ENCODE measurements at places on chromosomes 5 and 9.

- DNase-seq, result no peak
Observed at GRCh38 chr9:5518171-5518936, 8.0 kb downstream of the PDCD1LG2 start.

DNA sequence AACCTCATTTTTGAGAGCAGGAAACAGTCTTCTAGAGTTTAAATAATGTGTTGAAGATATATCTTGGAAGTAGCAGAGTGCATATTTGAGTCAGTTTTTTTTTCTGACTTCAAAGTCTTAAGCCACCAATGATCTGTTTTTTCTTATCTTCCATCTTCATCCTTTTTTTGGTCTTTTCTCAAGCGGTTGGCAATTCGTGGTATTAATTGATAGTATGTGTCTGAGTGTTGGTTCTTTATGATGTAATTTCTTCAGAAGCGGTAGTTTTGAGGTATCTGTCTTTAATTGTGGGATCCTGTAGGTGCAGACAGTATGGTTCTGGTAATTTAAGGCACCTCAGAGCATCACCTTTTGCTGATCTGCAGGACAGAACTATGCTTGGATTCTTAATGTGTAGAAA lies 3.9 kb downstream of the CSNK1G3 start:
- no peak for DNase-seq

GRCh38 chr5:124040799-124041198 lies 528.8 kb downstream of the CSNK1G3 start:
- no peak for DNase-seq

- no peak for DNase-seq
Observed at GRCh38 chr5:58444805-58445204, 15.1 kb downstream of the PLK2 start.

- no peak for DNase-seq
Observed at GRCh38 chr9:78234810-78235209, 1.1 kb upstream of the CEP78 start.

DNA sequence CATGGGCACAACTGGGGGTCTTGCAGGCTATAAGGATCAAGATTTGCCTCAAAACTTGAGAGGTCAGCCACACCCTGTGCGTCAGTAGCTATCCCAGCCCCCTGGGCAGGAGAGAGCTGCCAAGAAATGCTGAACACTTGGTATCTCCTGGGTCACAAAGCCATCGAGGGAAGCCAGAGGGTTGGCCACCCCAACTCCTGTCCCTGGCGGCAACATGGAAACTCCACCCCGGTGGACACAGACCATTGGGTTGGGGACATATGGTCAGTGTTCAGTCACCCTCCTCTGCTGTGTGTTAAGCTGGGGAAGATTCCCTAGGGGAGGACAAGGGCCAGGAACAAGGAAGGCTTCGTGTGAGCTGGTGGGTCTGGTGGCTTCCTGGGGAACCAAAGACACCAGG lies 140.6 kb downstream of the C5orf15 start:
- no peak for DNase-seq

- no peak for DNase-seq
Observed at GRCh38 chr5:158354958-158355357, 496.0 kb upstream of the CLINT1 start.

DNA sequence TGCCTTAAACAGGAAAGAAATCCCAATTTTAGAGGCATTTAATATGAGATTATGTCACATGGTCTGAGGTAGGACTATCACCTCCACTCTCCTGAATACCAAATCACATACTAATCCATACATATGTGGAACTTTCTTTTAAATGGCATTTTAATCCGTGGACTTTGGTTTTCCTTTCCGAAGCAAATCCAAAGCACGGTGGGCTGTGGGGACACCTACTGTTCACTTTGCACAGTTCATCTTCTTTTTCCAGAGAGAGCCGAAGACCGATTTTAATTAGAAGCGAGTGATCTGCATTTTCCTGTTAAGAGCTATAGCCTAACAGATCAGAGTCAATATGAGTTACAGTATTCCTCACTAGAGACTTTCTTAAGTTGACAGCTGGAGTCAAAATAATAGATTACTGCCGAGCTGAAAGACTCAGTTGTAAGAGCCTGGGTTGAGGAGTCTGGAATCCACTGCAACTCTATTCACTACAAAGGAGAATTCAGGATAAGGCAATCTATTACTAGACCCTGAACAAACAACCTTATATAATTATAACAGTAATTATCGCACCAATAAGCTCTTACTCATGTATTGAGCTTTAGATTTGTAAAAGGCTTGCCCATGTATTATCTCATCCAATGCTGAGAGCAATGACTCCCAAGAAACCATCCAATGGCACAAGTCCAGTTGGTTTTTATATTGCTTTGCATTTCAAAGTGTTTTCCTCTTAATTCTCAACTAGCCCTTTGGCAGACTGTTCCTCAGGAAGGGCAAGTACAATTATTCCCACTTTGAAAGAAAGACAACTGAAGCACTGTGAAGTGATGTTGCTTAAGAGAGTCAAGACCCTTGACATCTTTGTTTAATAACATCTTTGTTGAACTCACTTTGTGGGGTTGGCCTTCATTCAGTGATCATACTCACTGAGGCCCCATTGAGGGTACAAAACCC lies 144.7 kb downstream of the TRPM6 start:
- DNase-seq, result peak; percentile 22

DNA sequence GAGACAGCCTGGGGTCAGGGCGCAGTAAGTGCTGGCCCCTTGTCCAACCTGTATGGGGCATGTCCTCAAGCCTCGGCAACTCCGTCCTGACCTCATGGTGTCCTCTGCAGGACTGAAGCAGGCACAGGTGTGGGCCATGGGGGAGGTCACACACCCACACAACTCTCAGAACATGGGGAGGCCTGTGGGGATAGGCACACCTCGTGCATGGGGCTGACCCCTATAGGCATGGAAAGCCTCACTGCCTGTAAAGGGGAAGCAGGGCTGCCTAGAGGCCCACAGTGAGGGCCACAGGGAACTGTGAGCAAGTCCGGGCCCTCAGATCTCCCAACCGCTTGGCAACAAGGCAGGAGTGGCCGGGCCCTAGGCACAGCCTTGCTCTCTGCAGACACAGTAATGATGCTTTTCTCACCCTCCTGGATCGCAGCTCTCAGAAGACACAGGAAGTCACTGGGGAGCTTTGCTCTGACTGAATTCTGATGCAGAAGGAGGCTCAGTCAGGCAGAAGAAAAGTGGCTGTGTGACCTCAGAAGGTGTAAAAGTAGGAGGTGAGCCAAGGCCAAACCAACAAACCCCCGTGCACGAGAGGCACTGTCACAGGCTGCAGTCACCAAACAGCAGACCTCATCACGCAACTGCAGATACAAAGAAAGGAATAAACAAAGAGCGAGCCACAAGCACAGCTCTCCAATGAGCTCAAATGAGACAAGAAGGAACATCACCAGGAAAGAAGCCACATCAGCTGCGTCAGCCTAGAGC lies 5.4 kb downstream of the IPPK start:
- DNase-seq, result no peak

GRCh38 chr9:137055385-137056364 lies 1.8 kb upstream of the ENTPD2 start:
- peak; percentile 31 for DNase-seq

DNA sequence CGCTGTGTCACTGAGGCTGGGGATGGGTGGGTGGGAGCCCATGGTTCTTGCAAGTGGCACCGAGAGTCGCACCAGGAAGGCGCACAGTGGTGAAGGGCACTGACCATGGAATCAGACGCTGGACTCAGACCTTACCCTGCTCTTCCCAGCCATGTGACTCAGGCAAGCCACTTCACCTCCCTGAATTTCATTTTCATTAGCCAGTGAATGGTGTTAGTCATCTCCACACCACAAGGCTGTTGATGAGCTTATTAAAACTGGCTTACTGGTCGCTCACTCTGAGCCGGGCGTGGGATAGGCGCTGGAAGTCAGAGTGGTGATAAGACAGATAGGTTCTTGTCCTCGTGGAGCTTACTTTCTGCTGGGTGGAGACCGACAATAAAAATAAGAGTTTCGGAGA lies 25.1 kb downstream of the FGF18 start:
- no peak for DNase-seq

DNA sequence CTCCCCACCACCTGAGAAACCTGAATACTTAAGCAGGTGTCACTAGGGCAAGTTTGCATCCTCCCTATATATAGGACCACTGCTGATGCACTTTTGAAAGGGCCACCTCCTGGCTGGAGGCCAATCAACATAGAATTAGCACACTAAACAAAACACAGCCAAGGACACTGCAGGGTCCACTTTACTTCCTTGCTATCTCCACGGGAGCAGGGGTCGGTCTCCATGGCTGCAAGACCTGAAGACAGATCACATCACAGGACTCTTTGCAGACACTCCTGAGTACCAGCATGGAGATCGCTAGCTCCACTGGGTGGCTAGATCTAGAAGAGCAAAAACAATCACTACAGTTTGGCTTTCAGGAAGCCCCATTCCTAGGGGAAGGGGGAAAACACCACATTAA lies 72.3 kb downstream of the C9orf153 start:
- peak; percentile 10 for DNase-seq

GRCh38 chr5:114387433-114387832 lies 25.6 kb downstream of the KCNN2 start:
- DNase-seq, result no peak

GRCh38 chr5:13659391-13659790 lies 285.1 kb downstream of the DNAH5 start:
- DNase-seq, result no peak

DNA sequence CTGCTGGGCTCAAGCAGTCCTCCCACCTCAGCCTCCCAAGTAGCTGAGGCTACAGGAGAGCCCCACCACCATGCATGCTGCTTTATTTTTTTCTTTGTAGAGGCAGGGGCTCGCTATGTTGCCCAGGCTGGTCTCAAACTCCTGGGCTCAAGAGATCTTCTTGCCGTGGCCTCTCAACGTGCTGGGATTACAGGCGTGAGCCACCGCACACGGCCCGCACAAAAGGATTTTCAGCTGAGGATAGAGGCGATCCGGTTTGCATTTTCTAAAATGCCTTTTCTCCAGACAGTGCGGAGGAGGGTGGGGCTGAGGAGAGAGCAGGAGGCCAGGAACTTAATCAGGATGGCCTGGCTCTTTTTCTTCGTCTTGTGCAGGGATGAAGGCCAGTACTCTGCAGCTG lies 6.9 kb downstream of the HRH2 start:
- DNase-seq, result no peak

- DNase-seq, result peak; percentile 4
Observed at GRCh38 chr5:144205141-144205551, 34.5 kb downstream of the KCTD16 start.

- no peak for DNase-seq
Observed at GRCh38 chr5:67976181-67976580, 239.4 kb upstream of the PIK3R1 start.

DNA sequence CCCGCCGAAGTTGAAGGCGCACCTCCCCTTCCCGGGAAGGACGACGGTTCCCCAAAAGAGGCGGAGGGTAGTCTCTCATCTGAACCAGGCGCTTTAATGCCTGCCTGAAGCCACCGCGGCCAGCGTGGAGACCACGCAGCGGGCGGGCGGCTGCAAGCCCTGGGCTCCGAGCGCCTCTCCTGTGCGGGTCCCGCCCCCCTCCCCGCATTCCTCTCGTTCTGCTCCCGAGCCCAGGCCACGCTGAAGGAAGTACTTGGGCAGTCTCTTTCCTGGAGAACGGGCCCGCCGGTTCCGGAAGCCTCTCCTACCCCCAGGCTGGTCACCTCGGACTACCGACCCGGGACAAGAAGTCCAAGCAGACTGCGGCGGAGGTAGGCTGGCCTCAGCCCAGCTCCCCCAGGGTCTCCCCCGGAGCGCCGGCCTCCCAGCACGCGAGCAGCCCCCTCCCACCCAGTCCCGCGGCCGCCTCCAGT lies 571 bp downstream of the PPIC start:
- DNase-seq, result peak; percentile 61

DNA sequence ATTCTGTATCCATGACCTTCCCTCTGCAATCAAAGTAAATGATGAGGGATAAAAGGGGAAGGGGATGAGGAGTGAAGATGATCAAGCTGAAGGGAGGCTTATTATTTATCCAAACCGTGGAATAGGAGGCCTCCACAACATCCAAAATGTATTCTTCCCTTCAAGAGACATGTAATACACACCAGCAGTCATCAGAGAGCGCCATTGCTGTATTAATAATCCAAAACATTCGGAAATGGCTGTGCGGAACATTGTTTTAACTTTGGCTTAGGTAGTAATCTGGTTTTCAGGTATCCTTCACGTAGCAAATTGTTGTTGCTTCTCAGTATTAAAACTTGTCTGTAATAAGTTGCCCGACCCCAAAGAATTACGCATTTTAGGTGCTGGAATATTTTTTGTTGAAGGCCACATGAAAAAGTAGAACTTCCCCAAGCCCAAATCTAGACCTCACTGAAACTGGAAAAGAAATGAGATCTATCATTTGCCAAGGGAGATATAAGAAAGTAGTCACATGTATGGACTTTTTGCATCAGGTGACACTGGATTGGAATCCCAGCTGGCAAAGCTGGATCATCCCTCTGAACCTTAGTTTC lies 2.6 kb upstream of the BOD1 start:
- peak; percentile 53 for DNase-seq

DNA sequence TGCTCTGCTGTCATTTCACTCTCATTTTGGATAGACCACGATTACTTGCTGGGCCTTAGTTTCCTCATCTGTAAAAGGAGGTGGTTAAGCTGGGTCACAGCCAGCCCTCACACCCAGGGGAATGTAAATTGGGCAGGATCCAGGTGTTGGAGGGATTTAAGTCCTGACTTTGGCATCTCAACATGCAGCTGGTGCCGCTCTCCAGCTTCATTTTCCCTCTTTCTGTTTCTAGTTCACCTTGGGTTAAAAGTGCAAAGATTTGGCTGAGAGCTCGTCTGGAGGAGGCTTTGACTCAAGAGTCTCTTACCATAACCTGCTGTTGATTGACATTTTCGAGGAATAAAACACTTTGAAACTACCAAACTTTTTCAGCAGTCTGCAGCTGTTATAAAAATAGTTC lies 144.3 kb upstream of the DHFR start:
- DNase-seq, result no peak

GRCh38 chr9:1222511-1222910 lies 172.4 kb downstream of the DMRT2 start:
- no peak for DNase-seq

- no peak for DNase-seq
Observed at GRCh38 chr5:144583541-144584449, 413.1 kb downstream of the KCTD16 start.

- DNase-seq, result no peak
Observed at GRCh38 chr5:142925795-142926194, 155.6 kb downstream of the ARHGAP26 start.
